HS-5 (cell line): ENCODE measurements at places on chromosomes 13 and 19.

GRCh38 chr13:67520886-67521285 is 290.8 kb upstream of the PCDH9 start:
- no peak for DNase-seq

- DNase-seq, result no peak
Observed at GRCh38 chr13:79740991-79741390, 260.0 kb downstream of the NDFIP2 start.

- peak; percentile 14 for DNase-seq
Observed at GRCh38 chr13:94534166-94534565, 54.7 kb upstream of the DCT start.

DNA sequence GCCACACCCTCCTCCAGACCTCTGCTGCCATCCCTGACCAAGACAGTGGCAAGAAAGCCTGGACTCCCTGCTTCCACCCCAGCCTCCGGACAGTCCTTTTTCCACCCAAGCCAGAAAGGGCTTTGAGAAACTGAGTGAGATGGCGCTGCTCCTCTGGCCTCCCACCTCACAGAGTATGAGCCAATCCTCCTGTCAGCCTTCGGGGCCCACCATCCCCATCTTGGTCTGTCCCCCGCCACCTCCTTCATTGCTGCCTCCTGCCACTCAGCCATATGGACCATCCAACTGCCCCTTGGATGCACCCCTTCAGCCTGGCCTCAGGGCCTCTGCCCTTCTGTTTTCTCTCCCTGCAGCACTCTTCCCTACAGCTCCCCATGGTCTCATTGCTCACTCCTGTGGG is 125.7 kb downstream of the CRYL1 start:
- no peak for DNase-seq

GRCh38 chr13:61086087-61086486 is 329.6 kb downstream of the PCDH20 start:
- DNase-seq, result no peak

DNA sequence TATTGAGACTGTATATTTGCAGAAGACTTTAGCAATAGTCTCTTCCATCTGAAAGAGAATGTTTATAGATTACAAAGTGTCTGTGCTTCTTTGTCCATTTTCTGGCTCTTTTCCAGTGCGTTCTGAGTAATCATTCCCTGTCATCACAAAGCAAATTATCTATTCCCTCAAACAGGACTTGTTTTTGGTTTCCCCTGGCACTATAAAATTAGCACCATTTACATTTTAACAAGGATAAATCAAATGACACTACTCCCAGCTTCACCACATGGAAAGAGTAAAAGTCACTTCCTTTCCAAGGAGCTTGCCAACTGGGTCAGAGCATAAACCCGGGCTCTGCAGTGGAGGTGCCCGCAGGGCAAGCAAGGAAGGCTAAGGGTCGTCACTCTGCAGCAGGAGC is 88.1 kb downstream of the SHISA2 start:
- no peak for DNase-seq

- DNase-seq, result peak; percentile 16
Observed at GRCh38 chr19:49786376-49786820, 19.6 kb downstream of the AP2A1 start.

- DNase-seq, result no peak
Observed at GRCh38 chr19:58183817-58184215, 955 bp downstream of the ZNF274 start.

GRCh38 chr13:99214232-99214631 is 13.6 kb downstream of the UBAC2 start:
- DNase-seq, result no peak

DNA sequence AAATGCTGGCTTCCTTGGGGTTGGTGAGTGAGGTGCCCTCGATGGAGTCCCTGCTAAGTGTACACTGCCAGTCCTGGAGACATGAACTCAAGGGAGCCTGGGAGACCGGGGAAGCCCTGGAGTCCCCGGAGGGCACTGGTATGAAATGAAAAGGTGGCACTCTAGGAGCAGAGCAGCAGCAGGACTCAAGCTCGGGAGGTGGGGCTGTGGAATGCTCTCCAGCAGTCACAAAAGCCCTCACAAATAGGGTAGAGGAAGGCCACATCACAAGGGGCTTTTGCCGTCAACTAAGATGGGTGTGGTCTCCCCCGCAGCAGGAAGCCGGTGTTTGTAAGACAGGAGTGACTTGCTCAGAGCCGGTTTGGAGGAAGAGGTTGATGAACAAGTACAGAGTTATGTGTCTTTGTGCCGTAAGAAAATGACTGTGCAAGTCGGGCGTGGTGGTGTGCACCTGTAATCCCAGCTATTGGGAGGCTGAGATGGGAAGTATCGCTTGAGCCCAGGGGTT is 19.3 kb downstream of the CCNE1 start:
- no peak for DNase-seq

- no peak for DNase-seq
Observed at GRCh38 chr13:43431290-43431716, 355.5 kb downstream of the ENOX1 start.

GRCh38 chr19:45782820-45783785 is 813 bp upstream of the DMPK start:
- DNase-seq, result no peak

GRCh38 chr19:53808710-53809125 is 15.4 kb downstream of the NLRP12 start:
- peak; percentile 34 for DNase-seq

DNA sequence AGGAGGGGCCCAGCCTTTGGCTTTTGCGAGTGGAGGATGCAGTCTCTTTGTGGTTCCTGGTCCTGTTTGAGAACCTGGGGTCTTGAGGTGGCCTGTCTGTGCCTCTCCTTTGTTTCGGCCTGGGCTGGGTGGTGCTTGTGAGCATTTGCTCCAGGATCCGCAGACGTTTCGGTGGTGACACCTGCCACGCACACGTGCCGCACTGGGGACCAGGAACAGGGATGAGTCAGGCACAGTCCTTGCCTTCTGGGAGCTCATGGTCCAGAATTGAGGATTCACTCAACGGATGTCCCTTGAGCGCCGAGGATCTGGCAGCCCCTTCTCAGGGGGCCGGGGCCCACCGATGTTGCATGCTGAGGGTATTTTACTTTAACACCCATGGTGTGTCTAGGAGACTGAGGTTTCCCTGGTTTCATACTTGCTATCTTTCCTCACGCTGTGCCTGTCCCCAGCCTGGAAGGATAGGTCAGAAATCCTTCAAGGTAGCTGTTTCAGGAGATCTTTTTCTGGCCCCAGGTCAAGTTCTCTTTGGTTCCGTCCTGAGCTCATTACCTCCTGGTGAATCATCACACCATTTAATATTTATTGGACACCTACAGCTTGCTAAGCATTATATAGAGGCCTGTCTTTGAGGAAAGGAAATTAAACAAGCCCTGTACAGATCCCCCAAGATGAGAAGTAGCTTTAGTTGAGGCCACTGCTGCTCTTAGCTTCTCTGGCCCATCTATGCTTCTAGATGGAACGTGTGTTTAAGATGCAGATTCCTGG is 5.1 kb downstream of the HDGFL2 start:
- no peak for DNase-seq

- DNase-seq, result no peak
Observed at GRCh38 chr19:7845390-7846154, 15.6 kb downstream of the EVI5L start.

- DNase-seq, result no peak
Observed at GRCh38 chr19:1619703-1620102, 14.4 kb upstream of the UQCR11 start.

GRCh38 chr13:40452038-40452666 is 214.3 kb downstream of the FOXO1 start:
- DNase-seq, result no peak

DNA sequence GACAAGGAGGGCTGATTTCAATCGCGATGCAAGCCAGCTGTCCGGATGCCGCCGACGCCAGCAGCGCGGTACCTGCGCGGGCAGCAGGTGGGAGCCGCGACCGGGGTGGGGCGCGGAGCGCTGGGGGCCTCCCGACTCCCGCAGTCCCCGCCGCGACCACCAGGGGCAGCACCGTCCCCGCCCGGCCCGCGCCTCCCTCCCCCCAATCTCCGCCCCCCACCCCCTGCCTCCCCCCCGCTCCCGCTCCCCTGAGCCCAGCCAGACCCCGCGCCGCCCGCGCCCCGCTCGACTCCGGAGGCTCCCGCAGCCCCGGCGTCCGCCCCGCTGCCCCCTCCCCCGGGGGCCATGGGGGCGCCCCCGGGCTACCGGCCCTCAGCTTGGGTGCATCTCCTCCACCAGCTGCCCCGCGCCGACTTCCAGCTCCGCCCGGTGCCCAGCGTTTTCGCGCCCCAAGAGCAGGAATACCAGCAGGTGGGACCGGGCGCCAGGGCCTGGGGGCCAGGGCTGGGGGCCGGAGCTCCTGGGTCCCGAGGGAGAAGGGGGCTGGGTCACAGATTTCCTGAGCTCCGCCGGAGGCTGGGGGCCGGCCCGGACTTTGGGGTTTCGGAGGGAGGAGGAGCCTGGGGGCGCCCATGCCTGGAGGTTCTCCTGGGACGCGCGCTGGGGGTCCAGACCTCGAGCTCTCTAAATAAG is at the start of gene TTYH1:
Gene TTYH1 (plus strand): TSS at position 257 of the 693 bp plus-strand sequence. CDS start 89 bp downstream, at position 346.
- no peak for DNase-seq

GRCh38 chr19:7997809-7998480 is 7.5 kb downstream of the ELAVL1 start:
- no peak for DNase-seq

- DNase-seq, result peak; percentile 50
Observed at GRCh38 chr13:51585696-51586095, 1.4 kb downstream of the WDFY2 start.

DNA sequence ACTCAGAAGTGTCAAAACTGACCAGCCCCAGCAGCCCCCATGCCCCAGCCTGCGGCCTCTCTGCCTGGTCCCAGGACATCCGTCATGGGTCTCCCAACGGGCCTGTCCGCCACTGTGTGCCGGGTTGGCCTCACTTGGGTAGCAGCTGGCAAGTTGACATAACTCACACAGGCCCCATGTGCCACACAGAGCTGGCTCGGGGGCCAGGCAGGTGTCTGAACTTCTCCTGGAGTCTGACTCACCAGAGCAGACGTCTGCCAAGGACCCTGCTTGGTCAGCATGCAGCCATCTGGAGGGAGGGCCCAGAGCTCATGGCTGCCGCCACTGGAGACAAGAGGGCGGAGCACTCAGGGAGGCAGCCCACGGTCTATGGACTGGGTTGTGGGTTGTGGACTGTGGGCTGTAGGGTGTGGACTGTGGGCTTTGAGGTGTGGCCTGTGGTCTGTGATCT is 32.0 kb upstream of the TMEM255B start:
- DNase-seq, result no peak

DNA sequence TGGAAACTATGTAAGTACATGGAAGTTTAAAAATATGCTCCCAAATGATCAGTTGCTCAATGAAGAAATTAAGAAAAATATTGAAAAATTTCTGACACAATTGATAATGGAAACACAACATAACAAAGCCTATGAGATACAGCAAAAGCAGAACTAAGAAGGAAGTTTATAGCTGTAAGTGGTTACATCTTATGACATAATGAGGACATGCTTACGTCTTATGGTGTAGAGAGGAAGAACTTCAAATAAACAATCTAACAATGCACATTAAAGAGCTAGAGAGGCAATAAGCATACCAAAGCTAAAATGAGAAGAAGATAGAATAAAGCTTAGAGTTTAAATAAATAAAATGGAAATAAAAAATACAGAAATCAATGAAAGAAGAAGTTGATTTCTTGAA is 50.0 kb upstream of the CEACAM21 start:
- DNase-seq, result no peak

- no peak for DNase-seq
Observed at GRCh38 chr13:52374873-52375411, 31.0 kb downstream of the THSD1 start.

DNA sequence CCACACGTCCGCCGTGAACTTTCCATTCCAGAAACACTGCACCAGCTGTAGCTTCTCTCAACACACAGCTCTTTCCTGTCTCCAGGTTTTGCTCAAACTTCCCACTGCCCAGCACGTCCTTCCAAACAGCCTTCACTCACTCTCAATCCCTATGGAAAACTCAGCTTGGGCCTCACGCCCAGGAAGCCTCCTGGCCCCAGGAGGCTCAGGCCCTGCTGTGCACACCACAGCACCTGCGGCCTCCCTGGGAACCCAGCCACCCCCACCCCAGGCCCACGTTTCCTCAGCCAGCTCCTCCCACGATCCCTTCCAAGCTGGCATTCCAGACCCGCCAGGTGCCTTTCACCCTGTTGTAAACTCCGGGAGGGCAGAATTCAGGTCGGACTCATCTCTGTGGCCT is 35.2 kb downstream of the C13orf46 start:
- DNase-seq, result no peak

GRCh38 chr19:49767381-49767780 is 580 bp downstream of the AP2A1 start:
- no peak for DNase-seq

DNA sequence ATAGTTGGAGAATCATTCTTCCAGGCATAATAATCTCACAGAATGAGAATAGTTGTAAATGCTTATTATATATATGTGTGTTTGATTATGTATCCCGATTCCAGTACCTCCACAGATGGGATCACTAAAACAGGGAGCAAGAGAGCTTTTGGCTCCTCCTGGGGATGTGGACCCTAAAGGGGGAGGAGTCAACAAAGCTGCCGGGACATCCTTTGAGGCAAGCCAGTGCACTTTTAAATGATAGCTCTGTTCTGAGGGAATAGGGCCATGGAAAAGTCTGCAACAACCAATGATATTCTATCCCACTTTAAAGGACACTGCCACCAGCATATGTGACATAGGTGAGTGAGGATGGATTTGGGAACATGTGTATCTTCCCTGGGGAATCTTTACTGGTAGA is 40.8 kb downstream of the SLITRK5 start:
- no peak for DNase-seq

GRCh38 chr19:14639536-14640277 is 34.9 kb downstream of the ADGRE3 start:
- no peak for DNase-seq

DNA sequence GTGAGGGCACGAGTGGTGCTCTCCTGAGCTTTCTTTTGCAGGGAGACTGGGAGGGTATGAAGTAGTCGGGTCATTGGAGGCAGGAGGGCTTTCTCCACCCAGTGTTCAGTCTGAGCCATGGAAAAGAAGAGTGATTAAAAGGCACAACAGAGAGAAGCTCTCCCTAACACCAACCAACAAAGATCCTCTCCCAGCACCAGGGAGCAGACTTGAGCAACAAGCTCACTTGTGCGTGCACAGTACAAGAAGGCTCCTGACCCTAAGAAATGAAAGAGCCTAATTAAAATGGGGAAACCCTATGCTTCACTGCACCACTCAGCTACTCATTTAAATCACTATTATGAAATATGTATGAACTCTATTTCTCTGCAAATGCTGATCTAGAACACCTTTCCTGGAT is 276.3 kb upstream of the SOX21 start:
- no peak for DNase-seq

- no peak for DNase-seq
Observed at GRCh38 chr13:59982631-59983382, 180.9 kb downstream of the DIAPH3 start.
